Chondrocyte (in vitro differentiated cells): ENCODE measurements at places on chromosomes 11 and 22. TPM values are rescaled to one million over a fixed set of nuclear protein-coding genes. Genes with fewer than 3 reads are reported as not detected.

DNA sequence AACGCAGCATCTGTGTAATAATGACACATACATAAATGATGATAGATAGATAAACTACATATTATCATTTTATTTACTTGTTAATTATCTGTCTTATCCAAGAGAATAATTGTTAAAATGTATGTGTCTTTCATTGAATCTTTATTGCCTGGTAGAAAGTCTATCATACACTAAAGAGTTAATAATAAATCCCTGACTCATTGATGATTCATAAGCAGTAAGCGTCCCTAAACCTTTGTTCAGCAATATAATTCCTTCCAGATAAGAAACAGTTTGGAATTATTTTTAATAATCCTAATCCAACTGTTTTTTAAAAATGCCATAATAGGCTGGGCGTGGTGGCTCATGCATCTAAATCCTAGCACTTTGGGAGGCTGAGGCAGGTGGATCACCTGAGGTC is 655.6 kb upstream of the CNTN5 start:
- no peak for DNase-seq

- no peak for DNase-seq
Observed at GRCh38 chr22:38706101-38706900, 557 bp downstream of the GTPBP1 start.

- DNase-seq, result no peak
Observed at GRCh38 chr22:37190262-37190780, 2.3 kb upstream of the C1QTNF6 start.

GRCh38 chr11:2441171-2441570 is 3.1 kb downstream of the TRPM5 start:
- DNase-seq, result peak; percentile 61

DNA sequence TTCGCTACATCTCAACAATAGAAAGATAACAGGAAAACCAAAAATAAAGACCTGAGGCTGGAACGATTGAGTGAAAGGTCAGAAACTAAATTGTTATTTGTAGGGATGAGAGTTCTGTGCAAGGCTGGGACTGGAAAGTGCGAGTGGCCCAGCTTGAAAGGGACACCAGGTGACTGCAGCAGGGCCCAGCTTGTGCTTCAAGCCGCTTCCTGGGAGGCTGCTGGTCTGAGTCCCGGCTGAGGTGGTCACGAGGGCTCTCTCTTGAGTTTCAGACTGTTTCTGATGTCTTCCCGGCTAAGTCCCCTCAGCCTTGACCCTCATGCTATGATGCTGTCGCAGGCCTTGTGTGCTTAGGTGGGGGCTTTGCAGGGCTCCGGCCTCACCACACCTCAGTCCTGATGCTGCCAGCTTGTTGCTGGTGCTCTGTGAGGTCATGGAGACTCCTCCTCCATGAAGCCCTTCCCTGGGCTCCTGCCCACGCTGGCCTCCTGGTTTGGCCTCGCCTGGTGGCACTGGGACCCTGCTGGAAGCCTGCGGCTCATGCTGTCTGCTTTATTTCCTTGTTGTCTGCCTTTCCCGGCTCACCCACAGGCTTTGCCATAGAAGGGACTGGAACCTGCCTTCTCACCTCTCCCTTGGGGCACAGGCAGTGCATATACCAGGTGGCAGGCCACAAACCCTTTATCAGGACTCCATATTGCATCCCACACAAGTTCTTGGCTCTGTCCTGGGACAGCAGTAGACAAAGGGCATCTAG is 4.0 kb downstream of the BANF1 start:
- DNase-seq, result no peak

DNA sequence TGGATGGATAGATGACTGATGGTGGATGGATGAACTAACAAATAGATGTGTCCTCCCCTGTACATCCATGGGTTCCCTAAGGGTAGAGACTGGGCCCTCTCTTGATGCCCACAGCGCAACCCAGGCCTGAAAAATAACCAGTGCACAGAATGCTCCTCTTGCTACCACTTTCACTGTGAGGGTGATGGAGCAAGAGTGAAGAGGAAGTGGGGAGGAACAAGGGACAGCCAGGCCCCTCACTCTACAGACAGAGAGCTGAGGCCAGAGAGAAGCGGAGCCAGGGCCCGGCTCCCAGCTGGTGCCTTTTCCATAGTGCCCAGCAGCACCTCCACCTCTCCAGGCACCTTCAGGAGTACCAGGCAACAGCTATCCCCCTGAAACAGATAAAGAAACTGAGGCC is 67.7 kb downstream of the THAP12 start:
- DNase-seq, result no peak

DNA sequence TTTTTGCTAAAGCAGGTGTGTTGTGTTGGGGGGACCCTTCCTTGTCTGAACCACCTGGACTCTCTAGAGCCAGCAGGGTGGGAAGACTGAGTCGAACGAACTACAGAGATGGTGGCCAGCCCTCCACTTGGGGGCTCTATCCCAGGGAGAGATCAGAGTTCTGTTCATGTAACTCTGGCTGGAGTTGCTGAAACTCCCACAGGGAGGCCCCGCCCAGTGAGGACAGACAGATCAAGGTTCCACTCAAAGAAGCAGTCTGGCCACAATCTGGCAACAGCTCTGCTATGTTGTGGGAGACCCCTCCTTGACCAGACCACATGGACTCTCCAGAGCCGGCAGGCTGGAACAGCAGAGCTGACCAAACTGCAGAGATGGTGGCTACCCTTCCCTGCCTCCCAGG is 20.2 kb upstream of the OR5AK2 start:
- no peak for DNase-seq

- DNase-seq, result no peak
Observed at GRCh38 chr22:30780026-30780425, 85.4 kb downstream of the OSBP2 start.

- no peak for DNase-seq
Observed at GRCh38 chr11:69797156-69797555, 22.0 kb upstream of the FGF4 start.

Gene PHLDA2
- 63.9 to 69.0 TPM (median 64.4 TPM) in 3 replicates for total RNA-seq

DNA sequence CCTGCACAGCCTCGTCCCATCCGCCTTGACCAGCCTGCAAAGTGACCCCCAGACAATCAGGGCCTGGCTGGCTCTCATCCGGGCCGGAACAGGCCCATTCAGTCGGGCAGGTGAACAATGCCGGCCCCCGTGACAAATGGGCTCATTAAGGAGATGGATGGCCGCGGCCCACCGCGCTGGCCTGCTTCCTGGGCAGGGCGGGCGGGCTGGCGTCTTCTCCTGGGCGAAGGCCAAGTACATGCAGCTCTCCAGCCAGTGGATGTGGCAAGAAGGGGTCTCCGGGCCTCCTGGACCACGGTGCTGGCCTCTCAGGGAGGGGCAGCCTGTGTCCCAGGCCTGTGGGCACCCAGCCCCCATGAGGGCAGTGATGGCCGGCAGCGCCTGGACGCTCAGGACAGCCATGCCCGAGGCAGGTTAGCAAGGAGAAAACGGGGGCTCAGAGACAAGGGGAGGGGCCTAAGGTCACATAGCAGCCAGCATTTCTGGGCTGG is 1022.8 kb downstream of the BRD1 start:
- no peak for DNase-seq

Gene APOBEC3H
- not detected in 3 replicates for total RNA-seq

DNA sequence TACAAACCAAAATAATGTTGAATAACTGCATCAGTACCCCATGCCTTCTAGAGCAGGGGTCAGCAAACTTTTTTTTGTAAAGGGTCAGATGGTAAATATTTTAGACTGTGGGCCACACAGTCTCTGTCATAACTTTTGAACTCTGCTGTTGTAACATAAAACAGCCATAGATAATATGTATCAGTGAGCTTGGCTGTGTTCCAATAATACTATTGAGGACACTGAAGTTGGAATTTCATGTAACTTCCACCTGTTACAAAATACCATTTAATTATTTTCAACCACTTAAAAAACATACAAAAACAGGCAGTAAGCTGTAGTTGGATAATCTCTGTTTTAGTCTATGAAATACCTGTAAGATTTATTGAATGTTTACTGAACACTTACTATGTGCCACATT is 55.2 kb downstream of the PICALM start:
- no peak for DNase-seq

Gene NFAM1
- not detected in 3 replicates for total RNA-seq

GRCh38 chr11:88326099-88326498 is 11.4 kb downstream of the CTSC start:
- DNase-seq, result no peak

DNA sequence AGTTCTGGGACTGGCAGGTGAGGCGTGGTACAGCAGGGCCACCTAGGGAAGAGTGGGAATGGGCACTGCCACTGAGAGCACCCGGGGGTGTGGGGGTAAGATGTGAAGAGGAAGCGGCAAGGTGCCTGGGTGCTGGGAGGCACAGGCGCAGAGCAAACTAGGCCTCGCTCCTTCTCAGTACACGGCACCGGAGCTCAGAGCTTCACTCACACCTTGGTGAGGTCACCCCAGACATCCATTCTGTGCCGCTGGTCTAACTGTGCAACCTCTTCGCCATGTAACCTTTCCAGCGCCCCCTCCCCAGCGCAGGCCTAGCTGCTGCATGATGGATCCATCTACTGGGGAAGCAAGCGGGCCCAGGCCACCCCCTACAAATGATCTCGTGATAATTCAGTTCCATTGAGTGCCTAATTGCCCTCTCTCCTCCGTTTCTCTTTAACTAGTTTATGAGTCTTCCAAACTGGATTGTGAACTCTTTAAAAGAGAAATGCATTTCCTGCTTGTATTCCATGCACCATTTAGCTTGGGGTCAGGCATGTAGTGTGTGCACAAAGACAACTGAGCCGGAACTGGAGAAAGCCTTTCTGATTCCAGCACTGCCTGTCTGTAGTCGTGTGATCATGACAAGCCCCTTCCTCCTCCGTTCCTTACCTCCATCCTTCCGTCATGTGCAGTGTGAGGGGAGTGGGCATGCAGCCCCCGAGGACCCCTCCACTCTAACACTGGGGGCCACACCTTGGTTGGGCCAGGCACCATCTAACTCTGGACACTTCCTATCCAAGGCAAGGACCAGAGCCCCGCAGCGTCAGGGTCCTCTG is 1475.2 kb downstream of the TBC1D22A start:
- DNase-seq, result no peak

DNA sequence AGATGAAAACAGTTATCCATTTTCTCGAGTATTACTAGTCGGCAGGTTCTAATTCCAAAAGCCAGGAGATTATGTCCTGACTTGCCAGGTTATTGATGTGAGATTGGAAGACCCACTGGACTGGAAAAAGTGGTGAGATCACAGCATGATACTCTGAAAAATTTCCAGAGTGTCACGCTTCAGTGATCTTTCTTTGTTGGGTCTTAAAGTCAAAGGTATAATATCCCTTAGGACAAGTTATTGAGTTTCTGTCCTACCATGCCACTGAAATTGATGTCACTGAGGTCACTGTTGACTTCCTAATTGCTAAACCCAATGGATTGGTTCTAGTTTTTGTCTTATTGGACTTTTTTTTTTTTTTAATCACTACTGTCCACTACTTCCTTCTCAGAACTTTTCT is 104.5 kb upstream of the GRAMD1B start:
- no peak for DNase-seq

Gene OR51Q1
- not detected in 3 replicates for total RNA-seq
